Vagina (tissue), 2 donors: ENCODE measurements at places on chromosomes 7 and 10.

- no peak for DNase-seq
Measured at GRCh38 chr7:114979803-114980507, 58.1 kb downstream of the MDFIC start.

GRCh38 chr7:50679218-50680007 is 103.3 kb downstream of the GRB10 start:
- DNase-seq = no peak

DNA sequence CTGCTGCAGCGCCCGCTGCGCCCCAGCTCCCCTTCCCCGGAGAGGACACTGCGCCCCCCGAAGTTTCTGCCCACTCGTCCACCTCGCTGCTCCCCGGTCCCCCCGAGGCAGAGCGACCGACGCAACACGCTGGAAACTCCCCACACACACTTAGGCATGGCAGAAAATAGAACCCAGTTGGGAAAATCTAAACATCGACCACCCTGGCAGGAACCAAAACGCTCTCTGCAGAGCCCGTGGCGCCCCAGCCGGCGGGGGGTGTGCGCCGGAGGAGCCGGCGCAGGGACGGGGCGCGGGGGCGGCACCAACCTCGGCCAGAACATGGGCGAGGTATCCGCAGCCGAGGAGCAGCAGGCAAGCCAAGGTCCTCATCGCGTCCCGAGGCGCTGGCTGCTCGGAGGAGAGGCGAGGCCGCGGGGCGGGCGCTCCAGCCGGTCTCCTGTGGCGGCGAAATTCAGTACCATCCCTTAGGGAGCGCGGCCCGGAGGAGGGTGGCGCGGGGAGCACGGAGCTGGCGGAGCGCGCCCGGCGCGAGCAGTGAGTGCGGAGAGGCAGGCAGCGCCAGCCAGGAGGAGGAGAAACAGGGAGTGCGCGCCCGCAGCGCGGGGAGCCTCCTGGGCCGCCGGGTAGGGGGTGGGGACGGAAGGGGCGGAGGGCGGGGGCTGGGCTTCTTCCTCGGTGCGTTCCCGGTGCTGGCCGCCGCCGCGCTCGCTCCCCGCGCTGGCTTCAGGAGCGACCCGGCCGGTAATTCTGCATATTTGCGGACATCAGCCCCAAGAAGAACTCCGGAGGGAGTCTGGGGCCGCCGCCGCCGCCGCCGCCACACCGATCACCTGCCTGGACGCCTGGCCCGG is 789 bp downstream of the PDGFA start:
- no peak for DNase-seq

DNA sequence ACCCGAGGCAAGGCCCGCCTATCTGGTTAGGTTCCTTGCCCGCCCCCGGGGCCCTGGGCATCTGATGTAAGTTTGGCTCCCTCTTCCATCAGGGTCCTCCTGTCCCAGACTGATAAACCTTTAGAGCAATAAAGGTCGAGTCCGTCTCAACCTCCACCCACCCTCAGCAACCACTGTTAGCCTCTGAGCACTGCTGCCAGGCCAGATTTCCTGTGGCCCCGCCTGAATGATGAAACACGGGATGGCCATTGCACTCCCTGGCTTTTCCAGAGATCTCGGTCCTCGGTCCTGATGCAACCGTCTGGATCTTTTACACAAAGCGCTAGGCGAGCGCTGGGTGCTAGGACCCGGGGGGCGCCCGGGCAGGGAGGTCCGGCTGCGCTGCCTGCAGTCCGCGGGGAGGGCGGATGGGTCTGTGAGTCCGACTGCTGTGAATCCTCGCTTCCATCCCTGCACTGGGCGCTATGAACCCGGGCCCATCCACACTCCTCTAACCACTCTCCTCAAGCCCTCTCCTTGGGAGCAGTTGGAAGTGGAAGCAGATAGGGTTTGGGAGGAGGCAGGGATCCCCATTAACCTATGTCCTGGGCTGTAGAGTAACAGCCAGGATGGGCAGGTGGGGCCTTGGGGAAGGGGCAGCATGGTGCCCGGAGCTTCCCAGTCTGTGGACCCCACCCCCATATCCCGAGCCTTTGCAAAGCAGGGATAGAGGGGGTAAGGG is 875 bp upstream of the DDIT4 start:
- DNase-seq = no peak

GRCh38 chr7:131424219-131424822 is 96.6 kb downstream of the MKLN1 start:
- DNase-seq = no peak

- DNase-seq = no peak
Measured at GRCh38 chr10:112917681-112918080, 32.4 kb upstream of the TCF7L2 start.

- DNase-seq = no peak
Measured at GRCh38 chr10:3737864-3738263, 47.1 kb downstream of the KLF6 start.

DNA sequence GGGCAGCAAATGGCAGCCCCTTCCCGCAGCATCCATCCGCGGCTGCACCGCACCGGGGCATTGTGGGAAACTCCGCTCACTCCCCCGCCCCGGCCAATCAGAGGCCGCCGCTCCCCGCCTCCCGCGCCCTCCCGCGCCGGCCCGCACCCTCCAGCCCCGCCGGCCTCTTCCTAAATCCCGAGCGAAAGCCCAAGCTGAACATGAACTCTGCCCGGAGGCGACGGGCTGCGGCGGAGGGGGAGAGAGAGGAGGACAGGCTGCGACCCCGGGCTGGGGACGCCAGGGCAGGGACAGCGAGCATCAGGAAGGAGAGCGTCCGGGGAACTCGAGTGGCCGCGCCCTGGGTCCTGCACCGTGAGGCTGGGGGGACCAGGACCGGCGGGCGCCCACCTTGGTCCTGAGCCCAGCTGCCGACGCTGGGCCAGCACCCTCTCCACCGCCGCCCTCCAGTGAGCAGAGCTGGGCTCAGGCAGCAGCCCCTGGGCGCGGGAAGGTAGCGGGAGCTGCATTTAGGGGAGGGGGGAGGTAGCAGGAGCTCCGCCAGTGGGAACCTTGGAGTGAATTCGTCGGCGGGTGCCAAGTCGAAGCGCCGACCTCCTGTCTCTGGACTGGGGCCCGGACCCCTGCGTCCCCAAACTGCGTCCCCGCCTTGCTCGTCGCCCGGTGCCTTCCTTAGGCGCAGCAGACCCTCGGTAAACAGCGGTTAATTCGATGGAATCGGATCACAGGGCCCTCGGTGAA is at the start of gene DGKI:
Gene DGKI, minus strand, starts transcription at position 148 of the 741 bp plus-strand sequence.
- no peak for DNase-seq

GRCh38 chr10:71770789-71771188 is 2.5 kb downstream of the VSIR start:
- DNase-seq = no peak

GRCh38 chr7:40643664-40644063 is 508.9 kb downstream of the SUGCT start:
- DNase-seq = no peak

GRCh38 chr7:148624735-148625134 is 34.2 kb downstream of the C7orf33 start:
- DNase-seq = no peak

GRCh38 chr7:80833289-80834268 is 85.3 kb downstream of the SEMA3C start:
- DNase-seq = no peak

GRCh38 chr10:109676703-109677102 is 246.6 kb downstream of the XPNPEP1 start:
- DNase-seq = no peak

DNA sequence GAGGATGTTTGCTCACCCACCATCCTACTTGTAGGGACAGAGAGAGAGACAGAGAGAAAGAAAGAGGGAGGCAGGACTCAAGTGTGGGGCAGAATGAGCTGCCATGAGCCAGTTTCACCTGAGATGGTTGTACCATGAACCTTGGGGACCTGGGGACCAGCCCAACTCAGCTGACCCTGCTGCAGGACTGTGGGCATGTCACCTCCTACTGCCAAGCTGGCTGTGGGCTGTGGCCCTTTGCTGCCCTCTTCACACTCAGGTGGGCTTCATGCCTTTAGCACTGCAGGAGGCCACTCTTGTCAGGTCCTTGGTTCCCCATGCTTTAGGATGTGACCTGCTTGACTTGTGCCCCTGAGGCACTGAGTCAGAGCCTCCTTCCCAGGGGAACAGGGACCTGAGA is 108.2 kb upstream of the PCBD1 start:
- no peak for DNase-seq

- no peak for DNase-seq
Measured at GRCh38 chr7:115782696-115783490, 247.7 kb downstream of the TFEC start.

DNA sequence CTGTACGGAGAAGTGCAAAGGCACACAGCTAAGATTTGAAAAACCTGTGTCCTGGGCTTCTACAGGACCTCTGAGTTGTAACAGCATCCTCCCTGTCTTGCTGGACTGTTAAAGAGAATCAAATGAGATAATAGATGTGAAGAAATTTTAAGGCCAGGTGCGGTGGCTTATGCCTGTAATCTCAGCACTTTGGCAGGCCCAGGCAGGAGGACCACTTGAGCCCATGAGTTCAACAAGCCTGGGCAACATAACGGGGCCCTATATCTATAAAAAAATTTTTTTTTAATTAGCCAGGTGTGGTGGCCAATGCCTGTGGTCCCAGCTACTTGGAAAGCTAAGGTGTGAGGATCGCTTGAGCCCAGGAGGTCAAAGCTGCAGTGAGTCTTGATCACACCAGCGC is 2.9 kb upstream of the ARHGAP21 start:
- no peak for DNase-seq

- DNase-seq = no peak
Measured at GRCh38 chr7:83921941-83922607, 272.5 kb downstream of the SEMA3A start.

- DNase-seq = no peak
Measured at GRCh38 chr10:129030603-129030895, 436.5 kb upstream of the MGMT start.

GRCh38 chr7:139249179-139249810 is 18.3 kb downstream of the UBN2 start:
- no peak for DNase-seq

GRCh38 chr7:100568896-100569844 is 4.5 kb downstream of the SAP25 start:
- DNase-seq = no peak

DNA sequence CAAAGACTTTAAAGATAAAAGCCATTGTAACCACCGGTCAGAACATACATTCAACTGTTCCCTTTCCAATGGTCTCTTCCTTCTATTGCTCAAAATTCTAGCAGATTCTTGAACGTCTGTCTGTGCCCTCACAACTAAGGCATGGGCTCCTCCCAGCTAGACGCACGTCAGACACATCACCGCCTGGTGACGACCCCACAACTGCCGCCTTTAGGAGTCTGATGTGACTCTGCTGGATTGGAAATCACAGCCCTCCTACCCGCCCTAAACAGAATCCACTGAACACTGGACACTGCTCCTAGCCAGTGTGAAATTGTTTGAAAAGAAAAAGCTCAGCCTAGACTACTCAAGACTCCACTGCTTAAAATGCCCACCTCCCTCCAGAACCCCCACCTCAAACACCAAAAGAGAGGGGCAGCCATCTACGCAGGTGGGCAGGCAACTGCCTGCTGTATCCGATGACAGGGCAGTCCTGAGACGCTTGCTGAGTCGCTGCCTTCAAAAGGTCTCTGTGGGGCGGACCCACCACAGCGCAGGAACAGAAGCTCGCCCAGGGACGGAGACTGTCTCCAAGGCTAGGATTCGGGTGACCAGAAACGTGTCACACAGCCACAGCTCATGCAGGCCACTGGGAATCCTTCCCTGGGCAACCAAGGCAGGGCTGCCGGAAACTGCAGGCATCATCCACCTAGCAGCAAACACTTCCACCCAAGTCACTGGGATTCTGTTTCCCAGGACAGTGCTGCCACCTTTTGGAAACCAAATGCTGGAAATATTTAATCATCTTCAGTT is 34.7 kb downstream of the GSDME start:
- peak; percentile 77 for DNase-seq

GRCh38 chr7:129926618-129927017 is 26.1 kb downstream of the UBE2H start:
- no peak for DNase-seq

GRCh38 chr7:68424658-68425297 is 1173.5 kb upstream of the AUTS2 start:
- no peak for DNase-seq

DNA sequence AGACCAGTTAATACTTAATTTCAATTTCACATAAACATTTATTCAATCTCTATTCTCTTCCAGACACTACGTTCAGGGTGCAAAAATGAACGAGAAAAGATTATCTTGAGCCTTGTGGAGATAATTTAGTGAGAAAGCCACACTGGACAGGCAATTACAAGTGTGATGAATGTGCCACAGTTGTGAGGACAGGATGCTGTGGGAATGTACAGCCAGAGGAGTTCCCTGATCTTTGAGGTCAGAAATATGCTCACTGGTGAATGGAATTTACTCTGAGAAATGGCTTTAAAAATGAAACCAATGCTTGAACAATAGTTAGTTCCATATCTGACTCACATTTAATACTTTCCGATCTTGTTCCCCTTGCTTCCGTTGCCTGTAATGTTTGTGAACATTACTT is 864.8 kb downstream of the GATA3 start:
- DNase-seq = no peak

DNA sequence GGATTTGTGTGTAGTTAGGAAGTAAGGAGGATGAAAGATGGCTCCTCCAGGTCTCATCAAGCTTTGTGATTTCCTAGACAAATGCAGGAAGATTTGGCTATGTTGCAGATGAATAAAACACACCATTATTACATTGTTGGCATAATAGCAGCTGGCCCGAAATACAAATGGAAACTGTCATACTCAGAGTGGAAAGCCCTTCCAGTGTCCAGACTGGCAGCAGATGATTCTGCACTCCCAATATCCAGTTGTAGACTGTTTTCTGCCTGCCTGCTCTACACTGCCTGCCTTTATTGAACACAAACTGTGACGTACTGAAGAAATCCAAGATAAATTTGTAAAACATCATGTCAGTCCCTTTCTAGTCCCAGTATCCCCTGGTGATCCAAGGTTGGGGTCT is 99.7 kb upstream of the FZD1 start:
- no peak for DNase-seq

DNA sequence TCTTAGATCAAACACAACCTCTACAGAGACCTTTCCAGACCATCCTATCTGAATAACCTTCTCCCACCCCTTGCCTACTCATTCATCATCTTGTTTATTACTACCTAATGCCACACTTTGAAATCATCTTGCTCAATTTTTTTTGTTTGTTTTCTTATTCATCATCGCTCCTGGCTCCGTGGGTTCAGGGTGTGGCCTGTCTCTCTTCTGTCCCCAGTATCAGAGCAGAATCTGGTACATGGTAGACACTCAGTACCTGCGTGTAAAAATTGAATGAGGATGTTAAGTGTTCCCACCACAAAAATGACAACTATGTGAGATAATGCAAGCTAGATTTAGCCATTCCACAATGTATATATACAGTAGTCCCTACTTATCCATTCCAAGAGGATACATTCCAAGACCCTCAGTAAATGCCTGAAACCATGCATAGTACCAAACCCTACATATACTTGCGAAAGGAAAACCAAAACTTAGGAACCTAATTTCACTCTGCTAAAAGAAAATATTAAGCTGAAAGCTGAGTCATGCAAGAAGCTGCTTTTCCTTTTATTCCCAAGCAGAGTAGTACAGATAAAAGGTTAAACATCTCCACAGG is 72.1 kb upstream of the SEC61G start:
- DNase-seq = no peak

GRCh38 chr10:42544945-42545344 is 93.4 kb downstream of the ZNF33B start:
- DNase-seq = no peak
